ENCODE measurements at places on chromosomes 7 and 10.

GRCh38 chr10:29604291-29604825 is 30.4 kb downstream of the SVIL start:
- H3K27ac ChIP-seq = no peak overlapping the region
- H3K4me1 ChIP-seq = peaks cover 4% of the 10 kb centered on the region
- H3K4me3 ChIP-seq = no peak overlapping the region
- no peak for DNase-seq
- no peaks in the 10 kb centered on the region for H3K36me3 ChIP-seq

GRCh38 chr10:99467236-99467999 is 37.0 kb upstream of the GOT1 start:
- no peaks in the 10 kb centered on the region for H3K36me3 ChIP-seq
- no peak overlapping the region for H3K4me3 ChIP-seq
- DNase-seq = no peak
- no peaks in the 10 kb centered on the region for H3K4me1 ChIP-seq
- H3K27me3 ChIP-seq = peaks cover 2% of the 10 kb centered on the region

DNA sequence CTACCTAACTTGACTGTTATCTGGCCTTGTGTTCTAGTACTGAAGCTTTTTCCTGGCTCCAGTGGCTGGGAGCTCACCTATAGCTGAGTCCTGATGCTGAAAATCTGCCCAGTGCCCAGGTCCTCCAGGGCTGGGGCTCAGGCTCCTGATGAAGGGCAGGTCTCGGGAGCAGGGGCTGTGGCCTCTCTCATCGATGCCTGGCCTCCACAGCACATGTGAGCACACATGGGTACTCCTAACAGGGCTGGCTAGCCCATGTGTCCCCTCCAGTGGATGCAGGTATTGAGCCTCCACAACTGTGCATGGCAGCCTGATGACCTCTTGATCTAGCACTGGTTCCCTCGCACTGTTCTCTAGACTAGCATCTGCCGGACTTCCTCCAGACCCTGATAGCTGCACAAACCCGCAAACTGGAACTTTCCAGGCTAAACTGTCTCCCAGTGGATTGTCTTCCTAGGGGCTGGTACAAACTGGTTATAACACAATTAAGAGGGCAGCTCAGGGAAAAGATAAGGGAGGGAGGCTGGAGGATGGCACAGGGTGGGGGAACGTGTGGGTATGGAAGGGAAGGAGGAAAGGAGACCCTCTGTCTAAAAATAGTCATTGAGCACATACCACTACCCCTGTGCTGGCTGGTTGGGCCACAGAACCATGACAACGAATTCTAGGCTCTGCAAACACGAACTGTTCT is 35.1 kb downstream of the PLAC9 start:
- no peak for DNase-seq
- H3K4me3 ChIP-seq = no peak overlapping the region
- H3K36me3 ChIP-seq = peaks cover 5% of the 10 kb centered on the region

DNA sequence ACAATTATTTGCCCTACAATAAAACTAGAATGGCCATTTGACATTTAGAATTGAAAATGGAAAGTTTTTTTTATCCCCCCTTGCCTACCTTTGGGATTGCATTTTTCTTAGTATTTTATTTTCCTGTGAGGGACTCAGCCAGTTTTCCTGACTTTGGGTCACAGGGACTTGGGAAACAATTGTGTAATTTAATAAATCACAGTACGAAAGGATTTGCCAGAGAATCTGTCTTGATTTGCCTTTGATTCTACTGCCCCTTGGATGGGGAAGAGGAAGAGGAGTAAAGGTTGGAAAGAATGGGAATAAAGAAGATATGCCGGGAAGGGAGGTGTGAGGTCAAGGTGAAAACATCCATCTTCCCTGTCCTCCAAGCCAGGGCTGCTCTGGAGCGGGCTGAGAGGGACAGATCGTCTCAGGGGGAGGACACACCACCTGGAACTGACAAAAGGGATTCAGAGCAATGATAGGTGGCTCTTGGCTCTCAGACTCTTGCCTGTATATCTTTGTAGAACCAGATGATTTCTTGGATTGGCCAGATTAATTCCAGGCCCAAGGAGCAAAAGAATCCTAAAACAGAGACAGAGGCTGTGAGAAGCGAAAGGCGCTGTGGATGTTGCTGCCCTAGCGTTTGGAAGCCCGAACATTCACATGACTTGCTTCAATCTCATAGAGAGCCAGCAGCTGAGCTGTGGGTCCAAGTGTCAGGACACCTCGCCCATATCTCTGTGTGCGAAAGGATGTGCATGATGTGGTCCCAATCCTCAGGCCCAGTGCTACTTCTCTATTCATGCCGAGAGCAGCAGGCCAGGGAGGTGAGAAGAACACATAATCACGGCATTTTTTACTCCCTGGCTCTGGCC is 50.3 kb upstream of the ZEB1 start:
- no peaks in the 10 kb centered on the region for H3K36me3 ChIP-seq
- DNase-seq = no peak
- no peaks in the 10 kb centered on the region for H3K4me1 ChIP-seq
- H3K27me3 ChIP-seq = no peaks in the 10 kb centered on the region

GRCh38 chr10:119461923-119462322 is 80.6 kb downstream of the RGS10 start:
- H3K36me3 ChIP-seq = no peaks in the 10 kb centered on the region
- H3K27ac ChIP-seq = no peak overlapping the region
- no peaks in the 10 kb centered on the region for H3K27me3 ChIP-seq
- H3K4me3 ChIP-seq = no peak overlapping the region
- H3K4me1 ChIP-seq = no peaks in the 10 kb centered on the region
- no peak for DNase-seq

DNA sequence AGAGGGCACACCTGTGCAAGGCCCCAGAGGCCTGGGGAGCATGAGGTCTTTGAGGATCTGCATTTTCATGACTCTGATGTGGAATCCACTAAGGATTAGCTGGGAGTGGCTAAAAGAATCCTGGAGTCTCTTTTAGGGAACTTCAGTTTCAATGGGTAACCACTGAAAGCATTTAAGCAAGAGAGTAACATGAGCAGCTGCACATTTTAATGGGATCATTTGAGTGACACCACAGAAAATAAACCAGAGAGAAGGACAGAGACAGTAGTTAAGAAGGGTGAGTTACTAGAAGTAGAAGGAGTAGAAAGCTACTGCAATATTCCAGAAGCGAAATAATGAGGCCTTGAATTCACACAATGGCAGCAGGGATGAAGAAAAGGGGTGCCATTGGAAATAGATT is 5.2 kb downstream of the GOT1 start:
- H3K36me3 ChIP-seq = peaks cover 22% of the 10 kb centered on the region
- peaks cover 13% of the 10 kb centered on the region for H3K4me1 ChIP-seq
- DNase-seq = no peak
- no peak overlapping the region for H3K27ac ChIP-seq
- H3K27me3 ChIP-seq = no peaks in the 10 kb centered on the region

DNA sequence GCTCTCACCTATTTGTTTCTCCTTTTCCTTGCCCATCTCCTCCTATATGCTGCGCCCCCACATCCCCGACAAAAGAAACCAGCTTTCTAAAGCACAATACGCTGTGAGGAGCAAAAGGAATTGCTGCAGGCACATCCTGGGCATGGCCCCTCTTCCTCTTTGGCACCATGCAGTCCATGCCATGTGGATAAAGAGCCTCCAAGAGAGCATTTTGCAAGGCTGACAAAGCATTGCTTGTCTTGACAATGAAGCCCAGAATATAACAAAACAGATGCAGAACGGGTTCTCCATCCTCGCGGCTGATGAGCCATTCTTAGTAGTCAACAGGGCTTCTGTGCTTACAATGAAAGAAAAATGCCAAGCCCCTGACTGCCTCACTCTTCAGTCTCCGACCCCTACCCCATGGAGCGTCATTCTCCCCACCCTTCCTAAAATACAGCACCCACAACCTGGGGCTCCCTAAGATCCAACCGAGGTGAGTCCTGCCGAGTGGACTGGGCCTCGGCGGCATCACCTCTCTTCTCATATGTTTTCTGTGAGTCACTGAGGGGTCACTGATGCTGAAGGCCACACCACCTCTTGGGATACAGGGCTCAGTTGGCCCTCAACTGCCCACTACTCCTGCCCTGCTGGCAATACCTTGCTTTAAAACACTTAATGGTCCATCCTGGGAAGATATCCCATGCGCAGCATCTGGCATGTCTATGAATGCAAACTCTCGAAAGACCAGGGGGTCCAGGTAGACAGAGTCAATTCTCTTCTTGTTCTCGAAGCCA is 47.5 kb downstream of the GSDME start:
- H3K4me3 ChIP-seq = no peak overlapping the region
- no peak for DNase-seq
- no peak overlapping the region for H3K27ac ChIP-seq
- H3K36me3 ChIP-seq = no peaks in the 10 kb centered on the region
- no peaks in the 10 kb centered on the region for H3K4me1 ChIP-seq

GRCh38 chr7:30937416-30937815 is 25.8 kb downstream of the AQP1 start:
- H3K4me3 ChIP-seq = no peak overlapping the region
- H3K27me3 ChIP-seq = peaks cover 22% of the 10 kb centered on the region
- H3K36me3 ChIP-seq = no peaks in the 10 kb centered on the region
- peaks cover 16% of the 10 kb centered on the region for H3K4me1 ChIP-seq
- H3K27ac ChIP-seq = no peak overlapping the region
- no peak for DNase-seq

GRCh38 chr7:271266-272107 is 18.5 kb upstream of the FOXL3 start:
- DNase-seq = no peak
- H3K36me3 ChIP-seq = no peaks in the 10 kb centered on the region
- no peaks in the 10 kb centered on the region for H3K27me3 ChIP-seq
- no peak overlapping the region for H3K27ac ChIP-seq

DNA sequence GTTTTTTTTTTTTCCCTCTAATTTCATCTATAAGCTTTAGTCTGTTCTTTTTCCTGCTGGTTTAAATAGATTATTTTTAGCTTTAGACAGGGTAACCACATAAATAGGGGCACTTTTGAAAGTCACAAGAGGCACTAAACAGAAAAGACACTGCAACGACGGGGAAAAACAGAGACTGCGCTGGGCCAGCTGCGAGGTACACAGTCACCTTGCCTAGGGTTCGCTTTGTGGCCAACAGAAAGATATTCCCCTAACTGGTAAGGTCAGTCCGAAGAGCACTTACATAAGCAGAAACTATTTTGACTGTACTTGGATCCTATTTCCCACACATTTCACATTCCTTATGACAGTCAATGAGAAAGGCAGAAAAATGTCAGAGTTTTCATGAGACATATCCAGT is 175.6 kb upstream of the PHF14 start:
- no peaks in the 10 kb centered on the region for H3K27me3 ChIP-seq
- DNase-seq = no peak
- H3K27ac ChIP-seq = no peak overlapping the region
- H3K4me1 ChIP-seq = no peaks in the 10 kb centered on the region
- H3K36me3 ChIP-seq = no peaks in the 10 kb centered on the region
- no peak overlapping the region for H3K4me3 ChIP-seq

GRCh38 chr10:10010397-10010796 is 1007.3 kb upstream of the CELF2 start:
- no peaks in the 10 kb centered on the region for H3K36me3 ChIP-seq
- H3K27ac ChIP-seq = no peak overlapping the region
- no peaks in the 10 kb centered on the region for H3K4me1 ChIP-seq

- no peak for DNase-seq
- H3K4me3 ChIP-seq = no peak overlapping the region
- H3K27ac ChIP-seq = no peak overlapping the region
- H3K4me1 ChIP-seq = no peaks in the 10 kb centered on the region
- no peaks in the 10 kb centered on the region for H3K36me3 ChIP-seq
Measured at GRCh38 chr7:50466815-50467585, 16.9 kb upstream of the FIGNL1 start.

GRCh38 chr10:95335933-95336699 is 45.3 kb upstream of the PDLIM1 start:
- H3K4me3 ChIP-seq = no peak overlapping the region
- H3K4me1 ChIP-seq = peaks cover under 1% of the 10 kb centered on the region
- H3K36me3 ChIP-seq = no peaks in the 10 kb centered on the region
- no peak for DNase-seq
- no peak overlapping the region for H3K27ac ChIP-seq
- no peaks in the 10 kb centered on the region for H3K27me3 ChIP-seq

- H3K27ac ChIP-seq = no peak overlapping the region
- H3K27me3 ChIP-seq = no peaks in the 10 kb centered on the region
- no peaks in the 10 kb centered on the region for H3K36me3 ChIP-seq
- DNase-seq = no peak
- H3K4me1 ChIP-seq = no peaks in the 10 kb centered on the region
Measured at GRCh38 chr10:60222047-60222446, 167.6 kb downstream of the ANK3 start.

DNA sequence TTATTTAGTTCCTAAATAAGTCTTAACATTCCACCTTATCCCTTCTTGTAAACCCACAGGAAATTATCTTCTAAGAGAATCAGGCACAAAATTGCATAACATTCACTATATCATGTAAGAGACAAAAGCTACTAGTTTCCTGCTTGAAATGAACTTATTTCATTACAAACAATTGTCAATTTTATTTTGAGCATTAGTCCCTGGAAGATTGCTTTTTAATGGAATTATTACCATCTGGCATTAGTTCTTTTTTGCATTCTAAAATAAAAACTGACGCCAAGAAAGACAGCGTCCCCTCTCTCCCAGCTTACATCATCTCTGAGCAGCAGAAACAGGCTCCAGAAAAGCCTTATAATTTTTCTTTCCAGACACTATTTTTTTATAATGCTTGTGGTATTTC is 121.8 kb downstream of the NOC3L start:
- H3K27me3 ChIP-seq = no peaks in the 10 kb centered on the region
- no peaks in the 10 kb centered on the region for H3K36me3 ChIP-seq
- no peaks in the 10 kb centered on the region for H3K4me1 ChIP-seq
- peak; percentile 3 for DNase-seq

- no peak overlapping the region for H3K4me3 ChIP-seq
- no peak overlapping the region for H3K27ac ChIP-seq
- peaks cover 3% of the 10 kb centered on the region for H3K27me3 ChIP-seq
- no peak for DNase-seq
Measured at GRCh38 chr10:69104994-69105790, 17.3 kb downstream of the SRGN start.
